ENCODE measurements at places on chromosomes 3 and 15. TPM values are rescaled to one million over a fixed set of nuclear protein-coding genes. Genes with fewer than 3 reads are reported as not detected.

The PDE12 gene
- total RNA-seq = 33.5 TPM

The VILL gene
- 1.0 TPM for total RNA-seq

The CFAP44 gene
- total RNA-seq = 2.4 TPM

DNA sequence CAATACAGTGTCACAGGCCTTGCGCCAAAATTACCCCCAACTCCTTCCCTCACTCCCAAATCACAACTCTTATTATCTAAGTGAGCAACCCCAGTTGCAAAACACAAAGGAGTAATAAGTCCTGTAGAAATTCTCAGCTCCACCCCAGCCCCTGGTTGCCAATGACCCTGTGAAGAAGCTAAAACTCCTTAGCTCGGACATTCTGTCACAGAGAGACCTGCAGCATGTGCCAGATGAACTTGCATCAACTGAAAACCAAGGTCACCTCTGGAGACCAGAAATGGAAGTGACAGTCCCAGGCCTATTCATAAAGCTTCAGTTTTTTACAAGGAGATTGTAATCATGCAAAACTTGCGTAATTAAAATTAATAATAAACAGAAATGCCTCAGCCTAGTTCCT, 55.2 kb downstream of the RBPMS2 start:
- no peak for DNase-seq

DNA sequence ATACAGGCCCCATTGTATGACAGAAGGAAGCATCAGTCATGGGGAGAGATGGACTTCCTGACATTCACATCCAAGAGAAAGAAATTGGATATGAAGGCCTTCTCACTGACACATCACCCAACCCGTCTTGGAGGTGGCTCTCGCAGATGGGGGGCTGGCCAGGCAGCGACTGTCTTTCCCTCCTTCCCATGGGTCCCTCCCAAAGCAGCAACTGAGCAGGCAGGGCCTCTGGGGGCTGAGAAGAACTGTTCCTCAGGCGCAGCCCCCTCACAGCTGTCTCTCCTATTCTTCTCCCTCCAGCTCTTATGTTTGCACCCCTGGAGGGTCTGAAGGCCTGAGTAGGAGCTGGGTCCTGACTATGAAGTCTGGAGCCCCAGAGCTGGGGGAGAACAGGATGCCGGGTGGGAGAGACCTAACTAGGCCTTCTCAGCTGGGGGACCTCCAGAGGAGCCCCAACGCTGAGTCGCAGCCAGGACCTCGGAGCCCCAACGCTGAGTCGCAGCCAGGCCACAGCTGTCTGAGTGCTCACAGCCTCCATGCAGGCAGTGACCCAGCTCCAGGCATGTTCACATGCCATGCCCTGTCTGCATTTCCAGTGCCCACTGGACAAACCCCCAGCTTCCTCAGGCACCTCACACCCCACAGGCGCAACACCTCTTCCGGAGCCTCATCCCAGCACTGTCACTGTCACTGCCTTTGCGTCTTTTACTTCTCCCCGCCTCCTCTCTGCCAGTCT, 29.6 kb downstream of the UMPS start:
- peak; percentile 44 for DNase-seq

DNA sequence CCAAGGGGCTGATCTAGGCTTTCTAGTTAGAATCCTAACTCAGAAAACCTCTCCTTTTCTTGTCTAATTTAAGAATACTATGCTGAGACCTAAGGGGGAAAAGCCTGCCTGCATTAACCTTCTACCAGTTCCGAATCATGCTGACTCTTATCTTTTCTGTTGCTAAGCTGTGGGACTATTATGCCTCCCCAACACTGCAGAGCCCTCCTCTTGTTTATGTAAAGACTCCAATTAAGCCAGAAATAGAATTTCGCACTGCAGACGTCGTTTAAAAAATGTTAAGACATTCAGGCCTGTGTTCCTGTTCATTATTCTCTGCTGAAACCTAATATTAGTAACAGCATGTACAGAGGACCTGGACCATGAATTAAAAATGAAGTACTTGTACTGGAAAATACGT, 310.6 kb upstream of the ATP11B start:
- no peak for DNase-seq

Measured in HT1080 (cell line).